Cardiac ventricle fibroblast (primary cell): ENCODE measurements at places on chromosomes 12 and 14. TPM values are rescaled to one million over a fixed set of nuclear protein-coding genes. Genes with fewer than 3 reads are reported as not detected.

RHOJ gene
- 6.6 and 8.6 TPM in 2 replicates for total RNA-seq

TMCC3 gene
- total RNA-seq = 0.69 and 0.73 TPM in 2 replicates

TMEM233 gene
- total RNA-seq = 0.49 and 0.62 TPM in 2 replicates

NFE2 gene
- not detected in 2 replicates for total RNA-seq

GDF11 gene
- 6.6 and 8.2 TPM in 2 replicates for total RNA-seq

GZMH gene
- not detected in 2 replicates for total RNA-seq

KRT71 gene
- total RNA-seq = not detected in 2 replicates

KRT83 gene
- not detected in 2 replicates for total RNA-seq

CISTR gene
- total RNA-seq = not detected in 2 replicates

BBOF1 gene
- 5.8 and 6.2 TPM in 2 replicates for total RNA-seq

ABCD2 gene
- not detected in 2 replicates for total RNA-seq
